Suppressor macrophage treated with lipopolysaccharide for 1 hour (primary cell): ENCODE measurements at places on chromosomes 1 and 21.

GRCh38 chr1:172603816-172604215 is 55.1 kb upstream of the FASLG start:
- no peak for DNase-seq

GRCh38 chr1:210536254-210536961 is 207.7 kb downstream of the HHAT start:
- no peak for DNase-seq

DNA sequence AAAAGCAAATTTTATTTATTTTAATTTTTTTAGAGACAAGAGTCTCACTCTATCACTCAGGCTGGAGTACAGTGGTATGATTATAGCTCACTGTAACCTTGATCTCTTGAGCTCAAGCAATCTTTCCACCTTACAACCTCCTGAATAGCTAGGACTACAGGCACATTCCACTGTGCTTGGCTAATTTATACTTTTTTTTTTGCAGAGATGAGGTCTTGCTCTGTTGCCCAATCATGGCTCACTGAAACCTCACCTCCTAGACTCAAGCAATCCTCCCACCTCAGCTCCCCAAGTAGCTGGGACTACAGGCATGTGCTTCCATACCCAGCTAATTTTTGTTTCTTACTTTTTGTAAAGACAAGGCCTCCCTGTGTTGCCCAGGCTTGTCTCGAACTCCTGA is 49.5 kb downstream of the DR1 start:
- DNase-seq, result no peak

DNA sequence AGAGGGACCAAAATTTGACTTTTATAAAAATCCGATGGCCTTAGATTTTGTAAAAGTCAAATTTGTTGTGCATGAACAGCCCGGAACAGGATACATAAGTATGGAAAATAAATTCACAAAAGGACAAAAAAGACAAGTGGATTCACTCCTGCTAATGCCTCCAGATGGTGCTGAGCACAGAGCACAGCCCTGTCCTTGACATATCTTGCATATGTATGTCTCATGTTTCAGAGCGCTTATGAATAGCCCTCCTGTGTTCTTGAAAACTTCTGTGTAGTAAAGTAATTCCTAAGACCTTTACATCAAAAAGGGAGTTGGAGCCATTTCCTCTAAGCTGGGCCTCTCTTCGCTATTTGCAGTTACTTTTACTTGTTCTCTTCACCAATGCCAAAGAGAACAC is 110.7 kb upstream of the RAB3GAP2 start:
- no peak for DNase-seq
